ENCODE measurements at places on chromosomes 5 and 9.

GRCh38 chr9:25177858-25178257 is 500.4 kb downstream of the TUSC1 start:
- DNase-seq: no peak

DNA sequence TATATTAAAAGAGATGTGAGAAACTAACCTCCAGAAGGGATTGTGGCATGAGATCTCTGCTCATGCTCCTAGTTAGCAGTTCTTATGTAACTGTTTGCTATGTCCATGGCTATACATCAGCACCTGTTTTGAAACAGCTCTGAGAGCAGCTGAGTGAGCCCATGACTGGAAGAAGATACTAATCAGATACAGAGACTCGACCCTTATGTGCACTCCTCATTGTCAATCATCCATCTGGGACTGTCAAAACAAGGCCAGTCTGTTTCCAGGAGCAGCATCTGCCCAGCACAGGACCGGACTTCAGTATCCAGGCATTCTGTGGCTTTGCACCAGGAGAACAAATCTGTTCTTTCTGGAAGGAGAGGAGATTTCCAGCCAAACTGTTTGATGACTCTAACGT is 77.7 kb downstream of the EFNA5 start:
- no peak for DNase-seq

DNA sequence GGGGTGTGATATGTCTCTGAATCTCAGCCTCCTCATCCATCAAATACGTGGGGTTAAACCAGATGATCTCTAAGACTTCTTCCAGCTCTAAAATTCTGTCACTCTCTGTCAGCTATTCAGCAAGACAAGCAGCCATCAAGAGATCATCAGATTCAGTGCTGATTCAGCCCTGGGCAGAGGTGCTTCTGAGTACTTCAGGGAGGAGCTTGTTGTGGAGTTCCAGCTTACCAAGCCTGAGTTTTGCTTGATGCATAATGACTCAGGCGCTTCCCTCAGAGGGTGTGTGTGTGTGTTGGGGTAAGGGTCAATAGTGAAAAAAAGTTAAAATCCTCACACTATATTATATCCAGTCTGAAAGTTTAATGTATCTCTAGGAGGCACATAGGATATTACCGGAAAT is 29.6 kb upstream of the TAF1L start:
- DNase-seq: no peak

GRCh38 chr5:98795243-98795642 is 21.8 kb downstream of the RGMB start:
- no peak for DNase-seq

- DNase-seq: peak; percentile 0
These were observed 160.7 kb upstream of the ACOT12 start for GRCh38 chr5:81554647-81555046.

- no peak for DNase-seq
These were observed 11.2 kb downstream of the RICTOR start for GRCh38 chr5:39063037-39063436.

DNA sequence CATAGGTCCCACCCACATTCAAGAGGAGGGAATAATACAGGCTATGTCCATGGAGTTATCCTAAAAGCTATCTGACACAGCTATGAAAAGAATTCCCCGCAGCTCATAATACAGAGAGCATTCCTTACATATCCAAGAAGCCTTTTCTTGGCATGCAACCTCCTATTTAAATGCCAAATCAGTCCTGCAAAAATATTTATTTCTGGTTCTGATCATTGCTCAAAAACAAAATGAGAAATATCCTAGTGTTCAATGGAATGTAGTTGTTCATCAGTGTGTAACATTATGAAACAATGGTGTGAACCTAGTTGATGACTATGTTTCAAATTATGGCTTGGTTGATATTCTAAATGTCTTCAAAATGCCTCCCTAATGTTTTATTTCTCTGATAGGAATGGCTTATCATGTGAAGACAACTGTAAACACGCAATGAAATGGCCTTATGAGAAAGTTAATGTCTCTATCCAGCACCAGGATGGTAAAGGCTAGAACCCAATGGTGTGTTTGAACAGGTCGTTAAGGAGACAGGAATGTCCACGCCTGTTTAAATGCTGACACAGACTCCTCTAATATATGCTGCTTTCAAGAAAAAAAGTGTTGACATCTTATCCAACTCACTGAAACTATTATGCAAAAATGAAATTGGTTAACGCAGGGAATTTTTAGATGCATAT is 126.7 kb upstream of the CDH6 start:
- no peak for DNase-seq

- DNase-seq: no peak
These were observed 28.8 kb downstream of the GLT6D1 start for GRCh38 chr9:135610290-135611141.

- no peak for DNase-seq
These were observed 125.3 kb upstream of the ABCA1 start for GRCh38 chr9:105053209-105053652.

DNA sequence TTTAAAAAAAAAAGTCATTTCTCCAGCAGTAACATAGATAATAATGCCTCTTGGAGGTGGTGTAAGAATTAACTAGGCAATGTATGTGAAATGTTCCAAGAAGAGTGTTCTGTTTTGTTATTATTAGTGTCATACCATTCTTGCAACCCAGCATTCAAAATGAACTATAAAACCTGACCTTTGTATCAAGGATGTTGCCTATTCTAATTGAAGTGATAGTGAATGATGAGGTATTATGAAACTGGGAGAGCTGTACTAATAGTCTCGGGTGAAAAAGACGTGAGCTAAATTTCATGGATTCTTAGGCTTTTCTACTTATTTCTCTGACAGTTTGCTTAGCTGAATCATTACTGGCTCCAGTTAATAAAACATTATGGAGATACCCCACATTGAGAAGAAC is 224.6 kb downstream of the CD180 start:
- DNase-seq: no peak

GRCh38 chr5:82465235-82465634 is 187.1 kb upstream of the RPS23 start:
- DNase-seq: no peak

- no peak for DNase-seq
These were observed 196.0 kb downstream of the SPATA31D1 start for GRCh38 chr9:82184524-82184923.

DNA sequence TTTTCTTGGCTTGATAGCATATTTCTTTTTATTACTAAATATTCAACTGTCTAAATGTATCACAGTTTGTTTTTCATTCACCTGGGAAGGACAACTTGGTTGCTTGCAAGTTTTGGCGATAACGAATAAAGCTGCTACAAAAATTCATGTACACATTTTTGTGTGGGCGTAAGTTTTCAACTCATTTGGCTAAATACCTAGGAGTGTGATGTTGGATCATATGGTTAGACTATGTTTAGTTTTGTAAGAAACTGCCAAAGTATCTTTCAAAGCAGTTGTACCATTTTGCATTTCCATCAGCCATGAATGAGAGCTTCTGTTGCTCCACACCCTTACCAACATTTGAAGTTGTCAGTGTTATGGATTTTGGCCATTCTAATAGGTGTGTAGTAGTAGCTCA is 428.0 kb downstream of the ACTL7B start:
- DNase-seq: no peak

GRCh38 chr9:109171926-109172325 is 4.9 kb upstream of the FRRS1L start:
- no peak for DNase-seq

DNA sequence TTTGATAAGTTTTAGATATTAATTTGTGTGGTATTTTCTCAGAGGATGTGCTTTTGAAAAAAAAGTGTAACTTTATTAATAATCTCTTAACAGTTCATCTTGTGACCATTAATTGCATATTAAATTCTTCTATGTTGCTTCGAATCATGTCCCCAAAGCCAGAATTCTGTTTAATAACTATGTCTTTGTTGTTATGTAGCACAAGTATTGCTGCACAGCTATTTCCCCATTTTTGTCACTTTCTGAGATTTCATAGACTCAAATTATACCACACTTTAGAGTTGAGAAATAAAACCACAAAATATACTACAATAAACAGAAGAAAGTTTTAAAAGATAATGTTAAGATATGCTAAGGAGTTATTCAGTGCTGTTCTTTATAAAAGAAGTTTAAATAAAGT is 2.8 kb downstream of the MEF2C start:
- no peak for DNase-seq

GRCh38 chr9:127162046-127162863 is 39.8 kb upstream of the ANGPTL2 start:
- no peak for DNase-seq

GRCh38 chr9:69771775-69772418 is 12.1 kb upstream of the PTAR1 start:
- DNase-seq: no peak

- DNase-seq: no peak
These were observed 188.2 kb downstream of the DMRT2 start for GRCh38 chr9:1238407-1238806.

DNA sequence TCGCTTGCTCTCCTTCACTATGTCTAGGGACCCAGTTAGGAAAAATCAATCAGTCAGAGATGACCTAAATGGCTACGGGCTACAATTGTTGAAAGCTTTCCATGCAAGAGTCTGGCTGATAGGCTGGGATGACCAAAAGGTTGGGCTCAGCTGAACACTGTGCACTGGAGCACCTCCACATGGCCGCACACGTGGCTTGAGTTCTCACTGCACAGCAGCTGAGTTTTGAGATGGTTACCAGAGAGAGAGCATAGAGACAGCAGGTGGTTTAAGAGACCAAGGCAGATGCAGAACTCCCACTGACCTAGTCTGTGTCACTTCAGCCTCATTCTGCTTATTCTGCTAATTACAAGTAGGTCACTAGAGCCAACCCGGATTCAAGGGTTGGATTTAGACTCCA is 2354.8 kb upstream of the C9orf72 start:
- DNase-seq: no peak

DNA sequence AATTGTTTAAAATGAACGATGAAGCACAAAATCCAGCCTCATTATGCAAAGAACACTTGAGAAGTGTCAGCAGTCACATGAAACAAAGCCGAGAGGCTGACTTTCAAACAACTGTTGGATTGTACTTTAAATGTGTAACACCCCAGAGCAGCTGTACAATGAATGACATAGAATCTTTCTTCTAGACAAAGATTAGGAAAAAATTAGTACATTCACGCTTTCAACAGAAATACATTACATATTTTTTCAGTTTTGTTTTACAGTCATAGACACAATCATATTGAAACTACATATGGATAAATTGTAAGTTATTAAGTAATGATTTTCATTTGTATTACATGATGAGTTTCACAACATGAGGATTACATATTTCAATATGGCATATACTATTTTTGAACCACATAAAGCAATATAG is 10.6 kb upstream of the AGXT2 start:
- no peak for DNase-seq

GRCh38 chr5:5159282-5160103 is 19.4 kb downstream of the ADAMTS16 start:
- DNase-seq: no peak

DNA sequence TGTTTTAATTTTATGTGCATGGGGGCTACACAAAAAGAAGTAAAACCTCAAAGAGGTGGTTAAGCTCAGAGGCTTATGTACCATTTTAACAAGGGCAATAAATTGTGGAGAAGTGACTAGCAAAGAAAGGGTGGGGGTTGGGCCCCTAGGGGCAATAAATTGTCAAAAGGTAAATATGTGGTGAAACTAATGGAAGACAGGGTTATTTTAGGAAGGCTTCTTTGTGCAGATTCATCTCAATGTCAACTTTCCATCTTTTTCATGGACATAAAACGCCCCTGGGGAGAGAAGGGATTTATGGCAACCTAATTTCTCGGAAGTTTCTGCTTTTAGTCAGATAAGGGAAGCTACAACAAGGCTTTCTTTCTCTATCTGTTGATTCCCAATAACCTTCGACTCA is 42.5 kb upstream of the GOLM1 start:
- no peak for DNase-seq

- no peak for DNase-seq
These were observed 37.0 kb downstream of the CXXC5 start for GRCh38 chr5:139684881-139685749.

- no peak for DNase-seq
These were observed 122.3 kb upstream of the POC5 start for GRCh38 chr5:75839547-75839946.

DNA sequence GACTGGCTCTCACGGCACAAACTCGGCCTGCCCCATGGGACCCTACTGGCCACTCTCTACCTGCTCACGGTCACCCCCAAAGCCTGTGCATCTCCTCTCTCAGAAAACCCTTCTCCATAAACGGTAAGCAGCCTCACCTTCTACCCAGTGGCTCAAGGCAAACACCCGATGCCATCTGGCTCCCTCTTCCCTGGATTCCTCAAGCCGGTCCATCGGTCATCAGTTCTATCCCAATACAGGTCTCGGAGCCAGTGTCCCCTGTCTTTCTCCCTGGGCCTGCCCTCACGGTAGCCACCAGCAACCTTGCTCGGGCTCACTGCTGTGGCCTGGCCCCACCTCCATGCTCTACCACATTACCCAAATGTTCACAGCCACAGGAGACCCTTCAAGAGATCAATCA is 134.1 kb downstream of the ROR2 start:
- no peak for DNase-seq

GRCh38 chr9:81035601-81036000 is 653.7 kb downstream of the TLE1 start:
- DNase-seq: no peak

DNA sequence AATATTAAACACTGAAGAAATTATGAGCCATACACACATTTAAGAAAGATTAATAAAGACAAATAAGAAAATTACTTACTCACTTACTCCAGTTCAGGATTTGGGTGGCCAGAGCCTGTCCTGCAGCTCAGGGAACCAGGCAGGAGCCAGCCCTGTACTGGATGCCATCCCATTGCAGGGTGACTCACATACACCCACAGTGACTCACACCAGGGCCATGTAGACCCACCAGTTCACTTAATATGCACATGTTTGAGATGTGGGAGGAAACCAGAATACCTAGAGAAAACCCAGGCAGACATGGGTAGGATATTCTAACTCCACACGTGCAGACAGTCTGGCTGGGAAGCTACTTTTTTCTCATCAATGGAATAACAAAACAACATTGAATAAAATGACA is 49.6 kb upstream of the ADRB2 start:
- no peak for DNase-seq

GRCh38 chr5:10723514-10723913 is 37.5 kb downstream of the DAP start:
- no peak for DNase-seq

GRCh38 chr5:143758015-143758414 is 53.9 kb upstream of the HMHB1 start:
- no peak for DNase-seq

GRCh38 chr5:60797482-60798153 is 46.5 kb downstream of the ELOVL7 start:
- DNase-seq: no peak

GRCh38 chr9:78807286-78807685 is 510.4 kb downstream of the PSAT1 start:
- no peak for DNase-seq

DNA sequence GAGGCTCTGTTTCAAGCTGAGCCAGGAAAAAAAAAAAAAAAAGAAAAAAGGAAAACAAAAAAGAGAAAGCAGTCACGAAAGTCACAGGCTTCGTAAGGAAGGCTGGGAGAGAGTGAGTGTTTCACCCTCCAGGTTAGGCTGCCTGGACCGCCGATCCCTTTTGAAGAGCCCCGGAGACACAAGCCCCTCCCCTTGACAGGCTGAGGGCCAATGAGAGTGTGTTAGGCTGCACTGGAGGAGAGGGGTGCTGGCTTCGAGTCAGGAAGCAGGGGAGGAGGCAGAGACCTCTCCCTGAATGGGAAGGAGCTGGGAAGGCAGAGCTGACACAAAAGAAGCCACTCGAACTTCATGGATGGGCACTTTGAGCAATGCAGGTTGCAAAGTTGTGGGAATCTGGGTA is at the start of gene NMUR2:
Gene NMUR2, minus strand, starts transcription at position 135 of the 400 bp plus-strand sequence. CDS start 166 bp downstream, outside the sequence.
- DNase-seq: peak; percentile 8

Data from NCI-H510A treated with DMSO at 0.1 percent for 48 hours (cell line).